ENCODE measurements at places on chromosomes 1 and 21.

DNA sequence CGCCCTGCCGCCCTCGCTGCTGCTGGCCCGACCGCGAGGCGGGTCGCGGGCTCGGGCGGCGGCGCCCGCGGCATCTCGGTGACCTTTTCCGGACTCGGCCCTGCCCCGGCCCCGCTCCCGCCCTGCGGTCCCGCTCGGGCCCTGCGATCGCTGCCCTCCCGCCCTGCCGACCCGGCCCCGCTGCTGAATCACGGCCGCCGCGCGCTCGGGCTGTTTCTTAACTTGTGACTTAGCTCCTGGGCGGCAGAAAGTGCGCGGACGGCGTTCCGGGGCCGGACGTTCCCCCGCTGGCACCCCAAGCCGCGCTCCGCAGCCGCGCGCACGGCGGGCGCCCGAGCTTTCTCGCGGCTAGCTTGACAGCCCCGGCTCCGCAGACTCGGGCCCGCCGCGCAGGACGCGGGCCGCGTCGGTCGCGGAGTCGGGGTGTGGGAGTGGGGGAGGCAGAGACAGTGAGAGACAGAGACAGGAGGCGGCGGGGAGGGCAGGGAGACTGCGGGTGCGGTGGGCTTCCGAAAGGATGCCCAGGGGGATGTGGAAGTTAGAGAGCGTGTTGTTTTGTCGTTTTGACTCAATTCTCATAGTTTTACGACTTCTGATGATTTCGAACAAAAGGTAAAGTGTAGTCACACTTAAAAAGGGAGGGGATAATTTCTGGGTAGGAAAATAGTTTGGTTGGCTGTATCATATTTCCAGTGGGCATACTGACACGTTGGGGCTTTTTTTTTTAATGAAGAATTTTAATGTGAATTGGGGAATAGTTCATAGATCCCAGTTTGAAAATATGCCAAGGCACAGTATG, 49.8 kb downstream of the PRDM2 start:
- DNase-seq: peak; percentile 33

DNA sequence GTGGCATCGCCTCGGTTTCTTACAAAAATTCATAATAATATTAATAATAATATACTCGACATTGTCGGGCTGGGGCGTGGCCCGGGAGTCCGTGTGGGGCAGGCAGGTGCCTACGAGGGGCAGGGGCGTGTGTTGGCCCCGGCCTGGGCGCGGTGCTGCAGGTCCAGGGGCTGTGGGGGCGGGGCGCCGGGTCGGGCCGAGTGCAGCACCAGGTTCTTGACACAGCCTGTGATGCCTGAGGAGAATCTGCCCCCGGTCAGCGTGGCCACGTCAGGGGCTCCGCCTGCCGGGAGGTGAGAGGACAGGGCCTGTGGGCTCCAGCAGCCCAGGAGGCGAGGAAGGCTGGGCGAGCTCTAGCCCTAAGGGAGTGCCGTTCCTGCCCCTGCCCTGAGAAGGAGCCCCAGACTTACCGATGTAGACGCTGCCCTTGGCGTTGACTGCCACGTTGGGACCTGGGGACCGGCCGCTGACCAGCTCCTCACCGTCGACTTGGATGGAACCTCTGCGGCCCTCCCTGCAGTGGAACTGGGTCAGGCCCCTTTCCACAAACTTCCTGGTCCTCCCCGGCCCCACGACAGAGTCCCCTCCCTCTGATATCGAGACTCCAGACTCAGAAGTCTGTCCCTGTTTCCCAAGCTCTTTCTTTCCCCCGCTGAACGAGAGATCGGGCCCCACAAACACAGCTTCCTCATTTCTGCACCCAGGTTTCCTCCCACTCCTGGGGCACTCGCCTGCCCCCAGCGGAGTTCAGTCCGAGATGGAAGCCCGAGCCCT, 11.3 kb downstream of the LDLRAD2 start:
- no peak for DNase-seq

DNA sequence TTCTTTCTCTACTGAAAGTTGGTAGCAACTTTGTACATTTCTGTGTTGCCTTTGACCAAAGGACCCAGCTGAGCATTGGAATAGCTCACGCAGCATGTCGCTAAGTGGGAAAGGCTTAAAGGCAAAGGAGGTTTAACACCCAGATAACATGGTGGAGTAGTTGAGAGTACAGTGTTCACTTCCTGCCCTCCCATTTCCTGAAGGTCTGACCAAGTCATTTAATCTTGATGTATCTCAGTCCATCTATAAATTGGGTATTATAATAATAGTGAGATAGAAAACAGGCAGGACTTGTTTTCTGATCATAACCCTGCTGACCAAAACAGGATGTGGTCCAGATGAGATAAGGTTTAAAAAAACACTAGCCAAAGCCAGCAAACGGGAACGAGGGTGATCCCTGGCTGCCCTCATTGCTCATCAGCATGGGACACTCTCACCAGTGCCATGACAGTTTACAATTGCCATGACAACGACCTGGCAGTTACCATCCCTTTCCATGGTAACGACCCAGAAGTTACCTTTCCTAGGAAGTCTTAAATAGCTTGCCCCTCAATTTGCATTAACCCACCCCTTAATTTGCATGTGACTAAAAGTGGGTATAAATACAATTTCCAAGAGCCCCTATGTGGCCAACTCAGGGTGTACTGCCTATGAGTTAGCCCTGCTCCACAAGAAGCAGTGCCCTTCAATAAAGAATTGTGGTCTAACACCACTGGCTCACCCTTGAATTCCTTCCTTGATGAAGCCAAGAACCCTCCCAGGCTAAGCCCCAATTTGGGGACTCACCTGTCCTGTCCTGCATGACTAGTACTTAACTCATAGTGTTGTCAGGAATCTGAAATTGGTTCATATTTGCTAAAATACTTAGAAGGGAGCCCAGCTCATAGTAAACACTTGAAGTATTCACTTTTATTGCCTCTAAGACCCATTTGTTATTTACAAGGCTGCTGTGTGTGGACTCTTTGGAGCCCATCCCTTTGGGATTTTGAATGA, 28.4 kb upstream of the FHAD1 start:
- no peak for DNase-seq

- no peak for DNase-seq
These were observed 33.2 kb upstream of the ATF3 start for GRCh38 chr1:212575333-212575732.

DNA sequence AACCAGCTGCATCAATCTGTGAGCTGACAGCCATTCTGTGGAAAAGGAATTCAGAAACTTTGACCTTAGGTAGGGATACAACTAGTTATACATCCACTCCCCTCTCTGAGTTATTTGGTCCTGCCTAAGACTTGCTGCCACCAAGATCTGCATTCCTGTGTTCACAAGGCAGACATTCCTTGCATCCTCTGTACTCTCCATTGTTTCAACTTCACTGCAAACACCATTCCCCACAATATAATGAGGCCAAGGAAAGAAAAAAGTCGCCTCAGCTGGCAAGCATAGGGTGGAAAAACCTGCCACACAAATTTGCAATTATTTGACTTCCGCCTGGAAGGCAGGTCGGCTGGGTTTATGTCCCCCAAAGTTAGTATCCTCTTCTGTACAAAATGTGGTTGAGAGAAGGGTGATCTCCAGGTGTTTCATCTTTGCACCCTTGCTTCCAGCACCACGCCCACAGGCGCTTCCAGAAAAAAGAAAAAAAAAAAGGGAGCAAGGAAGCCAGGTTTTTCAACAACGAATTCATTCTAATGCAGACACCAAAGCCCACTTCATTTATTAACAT, 676 bp upstream of the CTTNBP2NL start:
- DNase-seq: no peak

DNA sequence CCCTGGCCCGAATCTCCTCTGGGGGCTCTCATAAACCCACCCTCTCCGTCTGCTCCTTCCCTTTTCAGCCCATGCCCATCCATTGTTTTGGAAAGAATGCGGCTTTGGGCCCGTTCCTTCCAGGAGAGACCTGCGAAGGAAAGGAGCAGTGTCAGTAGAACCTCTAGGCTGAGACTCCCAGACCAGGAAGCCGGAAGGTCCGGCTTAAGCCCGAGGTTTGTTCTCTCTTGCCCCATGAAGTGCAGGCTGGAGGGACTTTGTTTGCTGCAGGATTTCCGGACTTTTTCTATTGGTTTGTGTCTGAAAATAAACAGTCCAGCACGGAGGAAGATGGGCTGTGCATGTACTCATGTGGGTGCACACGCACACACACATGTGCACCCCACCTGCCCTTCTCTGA, 49.8 kb downstream of the ELK4 start:
- DNase-seq: no peak

Data from stimulated activated CD4-positive, alpha-beta T cell treated with anti-CD3 and anti-CD28 coated beads, Interleukin-12 subunit alpha, Interleukin-12 subunit beta, amount 100 ng/mL, for 24 hours (primary cell).